ENCODE measurements at places on chromosomes 1 and 21. TPM values are rescaled to one million over a fixed set of nuclear protein-coding genes. Genes with fewer than 3 reads are reported as not detected.

Gene CNR2
- total RNA-seq = not detected

DNA sequence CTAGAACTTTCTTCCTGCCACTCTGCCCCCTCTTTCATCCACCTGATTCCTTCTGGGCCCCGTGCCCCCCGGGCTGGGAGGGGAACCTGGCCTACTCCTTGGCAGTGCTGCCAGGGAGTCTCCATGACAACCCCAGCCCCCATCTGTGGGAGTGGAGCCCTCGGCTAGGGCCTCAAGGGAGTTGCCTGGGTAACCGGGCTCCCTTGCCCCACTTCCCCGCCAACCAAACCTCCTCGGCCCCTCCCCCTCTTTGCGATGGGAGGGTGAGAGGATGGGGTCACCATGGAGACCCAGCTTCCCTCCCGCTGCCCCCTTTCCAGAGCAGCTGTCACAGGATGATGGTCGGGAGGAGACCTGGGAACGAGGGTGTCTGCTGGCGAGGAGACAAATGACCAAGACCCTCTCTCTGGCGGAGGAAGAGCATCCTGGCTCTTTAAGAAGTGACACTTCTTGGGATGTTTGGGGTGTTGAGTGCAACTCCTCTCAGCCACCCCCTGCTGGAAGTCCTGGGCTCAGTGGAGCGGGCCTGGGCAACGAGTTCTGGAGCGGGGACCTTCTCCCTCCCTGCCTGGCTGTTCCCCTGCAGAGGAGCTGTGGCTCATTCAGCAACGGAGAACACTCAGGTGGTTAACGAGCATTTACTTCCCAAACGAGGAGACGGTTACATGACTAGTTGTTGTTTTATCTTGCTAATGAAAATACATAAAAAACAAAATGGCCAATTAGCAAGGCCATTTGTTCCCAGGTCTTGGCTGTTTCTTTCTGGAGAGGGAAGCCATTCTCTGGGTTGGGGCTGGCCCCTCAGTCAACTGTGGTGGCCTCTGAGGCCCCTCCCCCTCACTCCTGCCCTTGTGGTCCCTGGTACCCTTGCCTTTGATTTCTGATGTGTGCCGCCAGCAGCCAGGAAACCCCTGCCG, 82.8 kb downstream of the UBIAD1 start:
- peaks cover 13% of the 10 kb centered on the region for H3K4me1 ChIP-seq
- H3K27me3 ChIP-seq = peaks cover 2% of the 10 kb centered on the region
- no peak for DNase-seq

Gene HJV
- not detected for total RNA-seq

GRCh38 chr1:8373581-8374241, 55.8 kb downstream of the SLC45A1 start:
- no peak overlapping the region for H3K4me3 ChIP-seq
- no peak for DNase-seq
- H3K36me3 ChIP-seq = peaks cover 2% of the 10 kb centered on the region
- H3K27me3 ChIP-seq = no peaks in the 10 kb centered on the region

DNA sequence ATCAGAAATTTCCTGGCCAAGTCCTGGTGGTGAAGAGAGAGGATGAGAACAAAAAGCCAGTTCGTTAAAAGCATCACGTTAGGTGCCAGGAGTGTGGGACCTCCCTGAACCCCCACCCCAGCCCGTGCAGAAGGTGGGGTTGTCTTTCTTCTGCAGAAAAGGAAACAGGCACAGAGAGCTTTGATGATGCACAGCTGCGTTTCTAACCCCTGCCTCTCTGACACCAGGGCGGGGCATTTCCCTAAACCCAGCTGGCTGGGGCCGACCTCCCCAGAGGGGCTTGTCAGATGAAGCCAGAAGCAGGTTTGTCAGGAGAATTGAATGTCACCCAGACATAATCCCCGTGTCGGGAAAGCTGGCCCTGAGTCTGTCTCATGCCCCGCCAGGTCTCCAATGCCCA, 189.3 kb upstream of the EDN2 start:
- H3K27me3 ChIP-seq = no peaks in the 10 kb centered on the region
- H3K36me3 ChIP-seq = no peaks in the 10 kb centered on the region
- peak; percentile 75 for DNase-seq
- peak overlapping the region; percentile 46 for H3K4me3 ChIP-seq
- H3K27ac ChIP-seq = peak overlapping the region; percentile 88
- peaks cover 74% of the 10 kb centered on the region for H3K4me1 ChIP-seq

DNA sequence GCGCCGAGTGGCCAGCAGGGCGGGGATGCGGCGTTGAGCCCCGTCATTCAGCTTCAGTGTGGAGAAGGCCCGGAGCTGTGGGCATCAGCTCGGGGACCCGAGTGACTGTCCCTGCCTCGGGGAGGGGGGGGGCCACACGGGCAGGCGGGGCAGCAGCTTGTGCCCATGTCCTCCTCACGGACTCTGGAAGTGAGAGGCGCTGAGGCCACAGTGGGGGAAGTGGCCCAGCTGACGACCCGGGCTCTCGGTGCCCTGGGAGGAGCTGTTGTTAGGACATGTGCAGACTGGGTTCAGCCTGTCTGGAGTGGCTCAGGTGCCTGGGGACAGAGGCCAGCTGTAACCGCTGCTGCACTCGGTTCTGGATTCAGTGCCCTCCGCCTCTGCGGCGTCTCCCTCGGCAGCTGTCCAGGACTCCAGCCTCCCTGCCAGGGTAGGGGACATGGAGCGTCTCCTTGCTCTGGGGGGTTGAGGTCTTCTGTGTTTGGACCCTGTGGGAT, 71.1 kb downstream of the SKI start:
- H3K27me3 ChIP-seq = no peaks in the 10 kb centered on the region
- H3K27ac ChIP-seq = peak overlapping the region; percentile 98
- no peak for DNase-seq
- no peak overlapping the region for H3K4me3 ChIP-seq

DNA sequence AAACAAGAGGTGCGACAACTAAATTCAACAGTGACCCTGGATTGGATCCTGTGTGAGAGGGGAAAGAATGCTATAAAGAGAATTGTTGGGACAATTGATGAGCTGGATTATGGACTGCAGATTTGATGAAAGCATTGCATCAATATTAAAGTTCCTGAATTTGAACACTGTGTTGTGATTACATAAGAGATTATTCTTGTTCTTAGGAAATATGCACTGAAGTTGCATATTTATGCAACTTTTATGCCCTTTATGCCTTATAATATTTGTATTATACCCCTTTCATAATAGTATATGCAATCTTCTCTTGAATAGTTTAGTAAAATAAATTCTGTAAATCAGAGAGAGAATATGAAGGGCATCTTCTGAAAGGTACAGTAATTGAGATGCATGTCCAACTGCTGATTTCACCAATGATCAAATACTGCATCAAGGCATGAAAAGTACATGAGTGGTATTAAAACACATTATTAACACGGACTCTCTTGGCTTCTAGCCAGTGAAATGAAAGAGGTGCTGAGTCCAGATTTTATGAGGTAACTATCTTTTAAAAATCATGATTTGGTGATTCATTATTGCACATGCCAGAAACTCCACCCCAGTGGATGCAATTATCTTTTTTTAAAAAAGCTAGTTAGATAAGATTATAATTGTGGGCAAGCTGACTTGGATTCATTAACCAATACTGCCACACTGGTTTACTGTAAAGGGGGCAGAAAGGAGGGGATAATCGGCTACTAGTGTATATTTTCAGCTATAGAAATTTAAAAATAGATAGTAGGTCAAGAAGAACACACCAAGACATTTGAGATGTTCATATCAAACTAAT, 19.9 kb upstream of the LPAR3 start:
- no peaks in the 10 kb centered on the region for H3K4me1 ChIP-seq
- H3K27ac ChIP-seq = no peak overlapping the region
- H3K4me3 ChIP-seq = no peak overlapping the region
- peaks cover 4% of the 10 kb centered on the region for H3K27me3 ChIP-seq

Gene RPF1
- 57.2 TPM for total RNA-seq

Gene EDARADD
- 0.50 TPM for total RNA-seq

GRCh38 chr1:18481190-18481920, 625 bp downstream of the KLHDC7A start:
- peaks cover 2% of the 10 kb centered on the region for H3K4me1 ChIP-seq
- DNase-seq = no peak
- H3K4me3 ChIP-seq = no peak overlapping the region
- H3K27me3 ChIP-seq = peaks cover 7% of the 10 kb centered on the region
- no peak overlapping the region for H3K27ac ChIP-seq
